ENCODE measurements at places on chromosomes 4 and X.

GRCh38 chr4:114924311-114924710 lies 189.1 kb downstream of the NDST4 start:
- no peak for DNase-seq

GRCh38 chr4:112251019-112251643 lies 19.5 kb downstream of the AP1AR start:
- no peak for DNase-seq

DNA sequence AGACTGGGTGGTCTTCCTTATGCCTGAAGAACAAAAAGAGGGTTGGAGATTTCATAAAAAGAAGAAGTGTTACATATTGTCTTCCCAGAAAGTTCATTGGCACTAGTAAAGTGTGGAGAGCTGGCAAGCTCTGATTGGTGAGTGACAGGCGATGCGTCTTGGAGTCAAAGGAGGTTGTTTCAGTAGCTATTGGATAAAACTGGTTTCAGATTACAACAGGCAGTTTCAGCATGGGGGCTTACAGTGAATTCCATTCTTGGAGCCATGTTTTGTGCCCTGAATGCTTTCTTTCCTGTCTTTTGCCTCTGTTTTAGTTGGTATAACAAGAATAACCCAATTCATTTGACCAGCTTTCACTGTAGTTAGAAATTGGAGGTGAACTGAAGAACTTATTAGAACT lies 750.5 kb downstream of the ADGRL3 start:
- DNase-seq, result no peak

- no peak for DNase-seq
Measured at GRCh38 chr4:128665514-128665913, 144.0 kb upstream of the JADE1 start.

DNA sequence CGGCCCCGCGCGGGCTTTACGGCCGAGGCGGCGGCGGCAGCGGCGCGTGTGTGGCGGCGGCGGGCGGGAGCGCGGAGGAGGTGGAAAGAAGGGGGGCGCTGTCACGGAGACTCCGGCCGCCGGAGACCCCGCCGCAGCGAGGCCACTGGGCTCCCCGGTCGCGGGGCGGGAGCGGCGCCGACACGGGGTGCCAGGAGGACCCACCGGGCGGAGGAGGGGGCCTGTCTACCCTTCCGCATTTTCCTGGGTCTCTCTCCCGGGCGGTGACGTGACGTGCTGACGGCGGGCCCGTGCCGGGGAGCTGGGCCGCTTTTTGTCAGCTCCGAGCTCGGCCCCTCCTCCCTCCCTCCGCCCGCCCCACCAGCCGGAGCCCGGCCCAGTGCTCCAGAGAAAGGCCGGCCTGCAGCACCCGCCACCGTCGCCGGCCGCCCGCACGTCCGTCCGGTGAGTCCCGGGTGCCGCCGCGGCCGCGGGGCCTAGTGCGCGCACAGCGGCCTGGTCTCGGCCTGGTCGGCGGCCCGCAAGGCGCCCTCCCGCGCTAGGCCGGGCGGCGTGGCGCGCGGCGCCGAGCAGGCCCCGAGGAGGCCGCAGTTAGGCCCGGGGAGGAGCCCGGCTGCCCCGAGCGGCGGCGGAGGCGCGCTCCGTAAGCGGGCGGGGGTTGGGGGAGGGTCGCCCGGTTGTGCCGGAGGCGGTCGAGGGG lies at the start of gene ZFX:
Gene ZFX, plus strand, starts transcription at position 379 of the 700 bp plus-strand sequence. CDS start 23,014 bp downstream, outside the sequence.
- DNase-seq, result peak; percentile 71

DNA sequence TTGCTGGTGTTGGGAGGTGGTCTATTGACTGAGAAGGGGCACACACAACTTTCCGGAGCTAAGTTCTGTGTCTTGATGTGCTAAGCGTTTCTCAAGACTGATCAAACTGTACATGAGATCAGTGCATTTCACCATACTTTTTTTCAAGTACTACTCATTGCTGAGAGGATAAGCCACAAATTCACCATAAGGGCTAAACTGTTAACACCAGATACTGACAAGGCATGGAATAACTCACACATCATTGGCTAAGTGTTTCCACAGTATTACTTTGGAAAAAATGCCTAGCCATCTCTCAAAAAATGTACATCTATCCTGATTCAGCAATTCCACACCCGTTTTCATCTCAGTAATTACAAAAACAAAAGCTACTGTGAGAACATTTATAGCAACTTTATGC lies 13.0 kb downstream of the RBMX start:
- no peak for DNase-seq

- peak; percentile 46 for DNase-seq
Measured at GRCh38 chr4:931194-931959, 739 bp downstream of the GAK start.

DNA sequence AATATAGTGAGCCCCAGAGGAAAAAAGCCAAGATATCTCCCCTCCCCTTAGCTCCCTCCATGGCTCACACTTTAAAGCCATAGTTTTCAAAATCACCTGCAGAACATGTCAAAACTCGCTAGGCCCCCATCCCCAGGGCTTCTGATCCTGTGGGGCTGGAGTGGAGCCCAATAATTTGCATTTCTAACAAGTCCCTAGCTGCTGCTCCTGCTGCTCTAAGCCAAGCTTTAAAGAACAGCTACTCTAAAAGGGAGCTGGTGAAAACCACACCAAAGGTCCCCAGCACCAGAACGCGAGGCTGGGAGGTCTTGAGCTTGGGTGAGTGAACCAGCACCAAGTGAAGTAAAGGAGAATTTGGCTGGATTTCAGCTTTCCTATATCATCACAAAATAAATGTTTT lies 237.1 kb downstream of the ZNF674 start:
- no peak for DNase-seq

DNA sequence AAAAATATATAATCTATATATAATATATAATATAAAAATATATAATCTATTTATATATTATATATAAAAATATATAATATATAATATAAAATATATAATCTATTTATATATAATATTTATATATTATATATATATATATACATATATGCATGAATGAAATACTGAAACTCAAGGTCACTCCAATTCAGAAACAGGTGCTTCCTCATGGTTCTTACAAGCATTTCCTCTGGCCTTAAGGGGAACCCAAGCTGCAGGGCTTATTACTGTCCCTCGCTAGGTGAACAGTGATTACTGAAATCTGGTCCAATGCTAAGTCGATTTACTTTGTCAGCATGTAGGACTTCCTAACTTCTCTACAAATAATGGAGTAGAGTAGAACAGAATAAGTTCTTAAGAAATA lies 174.3 kb downstream of the GPM6A start:
- DNase-seq, result no peak

- peak; percentile 19 for DNase-seq
Measured at GRCh38 chr4:41991916-41992767, 1.8 kb downstream of the SLC30A9 start.

GRCh38 chr4:10091531-10092181 lies 24.9 kb downstream of the WDR1 start:
- DNase-seq, result no peak

DNA sequence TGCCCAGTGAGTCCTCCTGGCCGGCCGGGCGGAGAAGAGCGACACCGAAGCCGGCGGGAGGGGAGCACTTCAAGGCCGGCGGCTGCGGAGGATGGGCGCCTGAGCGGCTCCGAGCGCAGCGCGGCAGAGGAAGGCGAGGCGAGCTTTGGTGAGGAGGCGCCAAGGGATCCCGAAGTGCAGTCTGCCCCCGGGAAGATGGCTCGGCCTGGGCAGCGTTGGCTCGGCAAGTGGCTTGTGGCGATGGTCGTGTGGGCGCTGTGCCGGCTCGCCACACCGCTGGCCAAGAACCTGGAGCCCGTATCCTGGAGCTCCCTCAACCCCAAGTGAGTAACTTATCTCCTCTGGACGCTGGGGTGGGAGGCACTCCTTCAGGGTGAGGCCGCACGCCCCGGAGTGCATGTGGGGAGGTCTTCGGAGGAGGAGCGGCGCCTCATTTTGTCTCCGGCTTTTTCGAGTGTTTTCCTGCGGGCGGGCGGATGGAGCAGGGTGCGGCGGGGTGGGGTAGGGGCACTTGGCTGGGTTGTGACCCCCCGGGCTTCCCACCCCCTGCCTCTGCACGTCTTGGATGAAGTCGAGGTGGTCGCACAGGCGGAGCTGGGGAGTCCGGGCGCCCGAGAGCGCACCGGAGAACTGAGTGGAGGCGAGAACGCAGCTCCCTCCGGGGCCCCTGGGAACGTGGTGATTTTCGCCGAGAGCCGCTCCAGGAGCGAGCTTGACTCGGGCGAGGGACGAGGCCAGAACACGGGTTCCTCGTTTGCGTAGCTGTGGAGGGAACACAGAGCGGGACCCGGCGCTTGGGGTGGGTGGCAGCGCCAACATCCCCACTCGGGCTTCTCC lies 979 bp downstream of the EFNB1 start:
- peak; percentile 31 for DNase-seq

DNA sequence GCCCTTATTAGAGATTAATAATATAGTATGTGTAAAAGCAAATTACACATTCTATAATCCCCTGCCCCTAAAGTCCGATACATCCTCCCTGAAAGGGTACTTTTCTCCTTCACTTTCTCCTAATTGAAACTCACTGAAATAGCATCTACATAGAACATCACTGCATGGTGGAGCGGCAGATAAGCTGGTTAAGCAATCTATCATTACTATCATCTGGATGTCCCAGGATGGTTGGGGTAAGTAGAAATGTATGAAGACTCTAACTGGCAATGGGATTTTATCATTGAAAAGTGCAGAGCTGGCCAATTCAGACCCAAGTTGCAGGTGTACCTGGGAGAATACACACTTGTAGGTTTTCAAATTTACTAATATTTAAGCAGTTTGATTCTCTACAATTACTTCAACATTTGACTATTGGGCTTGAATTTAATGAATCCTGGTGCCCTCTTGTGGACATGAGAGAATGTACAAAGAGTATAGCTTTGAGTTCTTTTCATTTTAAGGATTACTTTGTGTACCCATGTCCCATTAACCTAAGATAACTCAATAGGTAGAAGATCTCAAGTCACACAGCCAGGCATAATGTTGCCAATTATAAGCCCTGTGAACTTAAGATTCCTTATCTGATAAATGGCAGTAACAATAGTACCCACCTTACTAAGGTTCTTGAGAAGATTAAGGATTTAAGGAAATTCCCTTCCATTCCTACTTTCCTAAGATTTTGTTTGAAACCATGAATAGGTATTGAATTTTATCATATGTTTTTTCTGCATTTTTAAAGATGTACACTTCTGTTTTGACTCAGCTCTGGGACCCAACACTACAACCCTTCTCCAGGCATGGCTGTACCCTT lies 69.8 kb downstream of the SHROOM3 start:
- peak; percentile 53 for DNase-seq

DNA sequence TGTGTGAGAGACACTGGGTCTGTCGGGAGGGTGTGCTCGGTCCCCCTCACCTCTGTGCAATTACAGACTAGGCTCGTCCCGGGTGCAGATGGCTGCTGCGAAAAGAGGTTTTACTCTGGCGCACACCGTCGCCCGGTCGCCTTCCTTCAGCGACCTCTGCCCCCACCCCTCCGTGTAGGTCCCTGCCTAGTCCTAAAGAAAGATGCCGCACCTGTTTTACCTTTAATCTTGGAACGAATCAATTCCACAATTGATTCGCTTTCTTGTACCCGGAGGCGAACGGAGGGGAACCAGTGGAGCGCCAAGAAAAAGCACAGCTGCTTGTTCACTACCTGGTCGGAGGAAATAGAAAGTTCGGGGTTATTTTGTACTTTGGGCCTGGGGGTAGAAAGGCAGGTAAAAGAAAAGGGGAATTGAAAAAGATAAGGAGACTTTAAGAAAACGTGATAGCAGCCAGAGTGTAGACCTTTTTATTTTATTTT lies 1.2 kb downstream of the NPNT start:
- no peak for DNase-seq

DNA sequence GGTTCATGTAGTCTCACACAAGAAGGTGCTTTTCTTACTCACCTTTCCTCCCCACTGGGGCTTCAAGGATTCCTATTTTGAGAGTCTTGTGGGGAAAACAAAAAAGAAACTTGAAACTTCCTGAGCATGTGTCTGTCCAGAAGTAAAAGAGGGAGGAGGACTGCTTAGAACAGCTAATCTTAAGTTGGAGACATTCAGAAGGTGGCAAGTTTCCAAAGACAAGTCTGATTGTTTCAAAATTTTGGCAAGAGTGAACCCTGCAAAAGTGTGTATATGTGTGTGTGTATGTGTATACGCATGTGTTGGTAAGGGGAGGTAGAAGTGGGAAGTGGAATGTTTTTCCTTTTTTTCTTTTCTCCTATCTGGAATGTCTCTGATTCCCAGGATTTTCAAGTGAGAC lies 189.0 kb upstream of the FRMPD4 start:
- no peak for DNase-seq

DNA sequence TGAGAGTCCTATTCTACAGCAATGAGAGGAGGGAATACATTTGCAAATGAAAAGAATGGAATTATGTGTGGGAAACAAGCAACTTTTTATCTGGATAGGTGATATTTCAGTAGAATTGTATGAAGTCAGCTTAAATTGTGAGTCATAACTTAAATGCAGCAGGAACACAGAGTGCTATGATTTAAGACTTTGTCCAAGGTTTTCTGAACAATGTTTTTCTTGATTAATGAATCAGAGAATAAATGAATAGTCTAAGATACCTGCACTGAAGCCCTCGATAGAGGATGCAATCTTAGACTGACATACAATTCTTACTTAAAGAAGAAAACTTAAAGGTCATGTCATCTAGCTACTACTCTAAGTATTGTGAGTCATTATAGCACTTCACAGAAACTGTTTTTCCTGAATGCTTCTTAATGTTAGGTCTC lies 8.0 kb downstream of the ARHGEF38 start:
- no peak for DNase-seq

DNA sequence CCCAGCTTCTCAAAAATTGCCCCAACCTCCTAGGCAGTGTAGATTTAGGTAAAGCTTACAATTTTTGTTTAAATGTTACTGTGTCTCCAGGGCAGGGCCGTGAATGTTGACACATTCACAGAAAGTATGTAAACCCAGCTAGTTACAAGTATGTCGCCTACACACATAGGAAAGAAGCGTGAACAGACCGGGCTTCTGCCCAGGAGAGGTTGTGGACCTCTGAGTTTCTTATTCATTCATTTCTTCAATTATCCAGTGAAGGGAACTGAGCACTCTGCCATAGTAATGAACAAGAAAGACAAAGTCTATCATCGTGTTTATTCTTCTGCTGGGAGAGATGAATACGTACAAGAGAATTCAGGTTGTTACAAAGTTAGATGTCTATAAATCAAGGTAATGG lies 93.2 kb downstream of the TRIML1 start:
- DNase-seq, result no peak

DNA sequence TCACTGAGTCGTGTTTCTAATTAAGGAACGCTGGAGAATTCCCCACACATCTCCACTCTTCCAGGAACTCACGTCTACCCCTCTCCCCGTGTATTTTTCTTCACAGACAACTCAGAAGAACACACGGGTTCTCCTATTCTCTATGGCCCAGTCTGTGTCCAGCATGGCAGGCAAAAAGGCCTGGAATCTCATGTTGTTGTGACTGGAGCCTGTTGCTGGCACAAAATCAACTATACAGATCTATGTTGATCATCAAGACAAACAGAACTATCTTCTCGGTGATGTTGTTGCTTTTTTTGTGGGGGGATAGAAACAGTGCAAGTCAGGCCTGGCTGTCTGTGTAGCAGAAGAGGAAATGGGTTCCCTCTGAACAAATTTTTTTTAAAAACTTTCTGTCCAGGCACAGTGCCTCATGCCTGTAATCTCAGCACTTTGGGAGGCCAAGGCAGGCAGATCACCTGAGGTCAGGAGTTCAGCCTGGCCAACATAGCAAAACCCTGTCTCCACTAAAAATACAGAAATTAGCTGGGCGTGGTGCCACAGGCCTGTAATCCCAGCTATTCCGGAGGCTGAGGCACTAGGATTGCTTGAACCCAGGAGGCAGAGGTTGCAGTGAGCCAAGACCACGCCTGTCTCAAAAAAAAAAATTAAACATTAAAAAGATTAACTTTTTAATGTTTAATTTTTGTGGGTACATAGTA lies 50.5 kb upstream of the CBR4 start:
- DNase-seq, result no peak

Measured in RPMI7951 (cell line).